ENCODE measurements at places on chromosomes 5 and 9.

GRCh38 chr5:39114155-39114554 is 40.0 kb upstream of the RICTOR start:
- DNase-seq: no peak

- DNase-seq: no peak
Observed at GRCh38 chr9:70262948-70263347, 4.2 kb downstream of the SMC5 start.

- DNase-seq: no peak
Observed at GRCh38 chr9:15843931-15844330, 291.1 kb downstream of the CCDC171 start.

- no peak for DNase-seq
Observed at GRCh38 chr5:142977363-142978051, 207.3 kb downstream of the ARHGAP26 start.

GRCh38 chr9:78857373-78858225 is 560.7 kb downstream of the PSAT1 start:
- DNase-seq: no peak

GRCh38 chr9:83714329-83714728 is 6.6 kb upstream of the UBQLN1 start:
- no peak for DNase-seq

- no peak for DNase-seq
Observed at GRCh38 chr5:77849308-77849900, 73.3 kb upstream of the TBCA start.

GRCh38 chr9:35852876-35853865 is 17.0 kb downstream of the OR13J1 start:
- DNase-seq: peak; percentile 6

- no peak for DNase-seq
Observed at GRCh38 chr5:174082286-174082685, 36.8 kb downstream of the NSG2 start.

DNA sequence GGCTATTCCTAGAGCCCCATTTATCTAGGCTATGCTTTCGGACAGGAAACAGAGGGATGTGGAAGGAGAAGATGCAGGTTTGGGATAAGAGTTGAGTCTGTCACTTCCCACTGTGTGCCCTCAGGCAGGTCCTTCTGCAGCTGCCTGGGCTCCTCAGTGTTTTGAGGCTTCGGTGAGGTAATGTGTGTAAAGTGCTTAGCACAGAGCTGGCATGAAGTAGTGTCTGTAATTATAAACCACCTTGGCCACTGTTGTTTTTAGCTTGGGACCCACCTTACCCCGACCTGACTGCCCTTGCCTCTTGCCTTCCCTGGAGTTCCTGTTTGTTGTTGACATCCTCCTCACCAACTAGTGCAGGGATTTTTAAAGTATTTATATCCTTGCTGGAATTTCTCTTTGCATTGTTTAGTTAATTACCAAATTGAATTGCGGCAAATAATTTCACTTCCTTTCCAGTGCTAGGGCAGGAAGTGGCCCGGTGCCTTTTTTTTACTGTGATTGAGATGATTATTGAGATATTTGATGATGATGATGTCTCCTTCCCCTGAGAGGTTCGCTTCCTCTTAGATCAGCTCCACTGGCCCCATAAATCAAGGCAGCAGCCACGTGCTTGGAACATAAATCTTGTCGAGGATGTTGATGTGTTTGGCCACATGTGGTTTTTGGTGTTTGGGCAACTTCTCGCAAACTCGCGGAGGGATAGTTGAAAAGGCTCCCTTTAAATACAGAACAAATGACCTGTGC is 38.3 kb upstream of the DAB2IP start:
- no peak for DNase-seq

- DNase-seq: no peak
Observed at GRCh38 chr5:149664083-149664482, 66.0 kb upstream of the PPARGC1B start.

- no peak for DNase-seq
Observed at GRCh38 chr5:132788990-132789886, 12.2 kb upstream of the SEPTIN8 start.

GRCh38 chr9:96567203-96567700 is 52.4 kb downstream of the CDC14B start:
- no peak for DNase-seq

- DNase-seq: no peak
Observed at GRCh38 chr5:125704888-125705287, 718.3 kb upstream of the GRAMD2B start.

DNA sequence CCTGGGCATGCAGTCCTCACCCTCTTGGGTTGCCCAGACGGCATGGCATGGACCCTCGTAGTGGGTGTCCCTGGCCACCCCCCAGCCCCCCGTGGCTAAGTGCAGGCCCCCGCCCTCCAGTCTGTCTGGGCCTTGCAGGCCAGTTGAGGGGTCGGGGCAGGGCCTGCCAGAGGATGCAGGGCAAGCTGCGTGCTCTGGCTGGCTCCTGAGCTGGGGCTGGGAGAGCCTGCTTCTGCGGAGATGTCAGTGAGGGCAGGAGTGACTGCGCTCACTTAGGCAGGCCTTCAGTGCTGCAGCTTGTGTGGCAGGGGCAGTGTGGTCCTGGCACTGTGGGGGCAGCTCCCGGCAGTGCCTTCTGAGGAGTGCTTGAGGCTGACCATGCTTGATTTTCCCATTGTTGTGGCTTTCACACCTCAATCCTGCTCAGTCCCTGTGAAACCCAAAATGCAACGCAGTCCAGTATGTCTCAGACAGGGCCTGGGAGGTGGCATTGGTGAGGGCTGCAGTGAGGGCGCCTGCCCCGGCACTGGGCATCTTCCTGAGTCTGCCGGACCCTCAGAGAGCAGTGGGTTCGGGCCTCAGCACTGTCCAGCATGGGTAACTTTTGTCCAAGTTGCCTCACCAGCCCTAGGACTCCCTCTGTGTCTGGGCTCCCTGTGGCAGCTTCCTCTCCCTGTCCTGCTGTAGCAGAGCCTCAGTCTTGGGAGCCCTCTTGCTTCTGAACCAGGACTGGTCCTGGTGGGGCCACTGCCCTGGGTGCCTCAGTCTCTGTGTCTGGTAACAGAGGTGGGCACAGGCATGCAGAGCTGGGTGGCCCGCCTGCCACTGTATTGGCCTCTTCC is 93.0 kb downstream of the PHF2 start:
- peak; percentile 6 for DNase-seq

DNA sequence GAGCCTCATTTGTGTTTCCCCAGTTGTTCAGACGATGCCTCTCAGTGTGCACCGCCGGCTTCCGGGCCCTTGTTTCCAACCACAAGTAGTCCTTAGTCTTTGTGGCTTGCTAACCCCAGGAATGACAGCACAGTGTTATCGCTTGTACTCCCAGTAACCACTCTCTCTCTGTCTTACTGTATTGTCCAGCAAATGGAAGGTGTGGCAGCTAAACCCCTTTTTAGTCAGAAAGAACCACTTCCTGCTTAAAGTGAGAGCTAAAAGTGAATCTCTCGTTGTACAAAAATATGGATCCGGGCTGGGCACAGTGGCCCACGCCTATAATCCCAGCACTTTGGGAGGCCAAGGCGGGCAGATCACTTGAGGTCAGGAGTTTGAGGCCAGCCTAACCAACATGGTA is 61.3 kb downstream of the ENC1 start:
- DNase-seq: no peak

DNA sequence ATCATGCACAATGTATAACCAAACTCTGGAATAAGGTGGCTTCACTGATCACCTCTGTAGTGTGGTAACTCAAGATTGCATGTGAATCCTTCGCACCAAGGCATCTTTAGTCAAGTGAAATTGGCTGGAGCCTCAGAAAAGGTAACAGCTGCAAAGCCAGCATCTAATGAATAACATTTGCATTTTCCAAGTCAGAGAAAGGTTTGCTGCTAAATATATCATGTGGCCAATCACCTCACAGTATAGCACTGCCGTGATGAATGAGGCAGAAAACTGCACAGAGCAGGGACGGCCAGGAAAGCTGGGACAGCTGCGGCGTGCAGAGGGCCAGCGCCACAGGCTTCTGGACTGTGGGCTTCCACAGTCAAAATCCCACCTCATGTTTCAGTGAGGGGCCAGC is 18.5 kb downstream of the MRPS27 start:
- DNase-seq: no peak

DNA sequence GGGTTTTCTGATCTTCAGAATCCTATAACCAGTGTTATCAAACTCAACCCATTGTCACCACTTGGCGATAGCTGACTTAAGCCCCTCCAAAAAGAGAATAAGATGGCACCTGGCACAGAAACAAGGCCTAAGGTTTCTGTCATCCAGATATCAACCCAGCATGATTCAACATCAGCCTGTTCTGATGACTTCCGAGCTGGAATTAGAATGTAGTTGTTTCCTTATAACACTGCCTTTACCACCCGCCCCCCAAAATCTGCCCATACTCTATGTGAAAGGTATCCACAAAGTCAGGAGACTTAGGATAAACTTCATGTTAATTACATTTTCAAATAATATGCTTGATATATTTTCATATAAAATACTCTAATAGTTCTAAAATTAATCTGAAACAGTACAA is 5.2 kb downstream of the KLF9 start:
- DNase-seq: no peak

- DNase-seq: no peak
Observed at GRCh38 chr9:123561046-123561445, 205.0 kb downstream of the CRB2 start.

- no peak for DNase-seq
Observed at GRCh38 chr5:39219437-39219836, at the start of gene FYB1. TSS of gene FYB1 (minus strand) at chr5:39219563. CDS start at chr5:39202960, 16,603 bp downstream.

- no peak for DNase-seq
Observed at GRCh38 chr9:101923451-101923850, 185.0 kb upstream of the GRIN3A start.

GRCh38 chr9:123556464-123557435 is 200.8 kb downstream of the CRB2 start:
- no peak for DNase-seq

- DNase-seq: no peak
Observed at GRCh38 chr9:98502311-98502975, 206.3 kb downstream of the GABBR2 start.

- DNase-seq: no peak
Observed at GRCh38 chr5:107557051-107557658, 113.6 kb downstream of the EFNA5 start.

- DNase-seq: no peak
Observed at GRCh38 chr9:94081435-94081834, 2.8 kb upstream of the PTPDC1 start.

DNA sequence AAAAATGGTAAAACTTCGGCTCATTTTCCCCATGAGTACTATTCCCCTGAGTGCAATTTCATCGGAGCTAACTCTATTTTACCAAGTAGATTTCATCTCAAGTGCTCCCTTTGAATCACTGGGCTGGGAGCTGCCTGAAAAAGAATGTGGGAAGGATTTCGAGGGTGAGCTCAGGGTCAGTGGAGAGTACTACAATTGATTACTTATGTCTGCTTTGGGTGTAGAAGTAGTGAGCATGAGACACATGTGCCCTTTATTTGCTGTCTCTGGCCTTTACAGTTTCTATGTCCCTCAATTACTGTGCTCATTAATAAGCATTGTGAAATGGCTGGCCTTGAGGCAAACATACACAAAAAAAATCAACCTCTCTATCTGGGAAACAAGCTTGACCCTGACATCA is 172.7 kb upstream of the RFX3 start:
- DNase-seq: no peak

DNA sequence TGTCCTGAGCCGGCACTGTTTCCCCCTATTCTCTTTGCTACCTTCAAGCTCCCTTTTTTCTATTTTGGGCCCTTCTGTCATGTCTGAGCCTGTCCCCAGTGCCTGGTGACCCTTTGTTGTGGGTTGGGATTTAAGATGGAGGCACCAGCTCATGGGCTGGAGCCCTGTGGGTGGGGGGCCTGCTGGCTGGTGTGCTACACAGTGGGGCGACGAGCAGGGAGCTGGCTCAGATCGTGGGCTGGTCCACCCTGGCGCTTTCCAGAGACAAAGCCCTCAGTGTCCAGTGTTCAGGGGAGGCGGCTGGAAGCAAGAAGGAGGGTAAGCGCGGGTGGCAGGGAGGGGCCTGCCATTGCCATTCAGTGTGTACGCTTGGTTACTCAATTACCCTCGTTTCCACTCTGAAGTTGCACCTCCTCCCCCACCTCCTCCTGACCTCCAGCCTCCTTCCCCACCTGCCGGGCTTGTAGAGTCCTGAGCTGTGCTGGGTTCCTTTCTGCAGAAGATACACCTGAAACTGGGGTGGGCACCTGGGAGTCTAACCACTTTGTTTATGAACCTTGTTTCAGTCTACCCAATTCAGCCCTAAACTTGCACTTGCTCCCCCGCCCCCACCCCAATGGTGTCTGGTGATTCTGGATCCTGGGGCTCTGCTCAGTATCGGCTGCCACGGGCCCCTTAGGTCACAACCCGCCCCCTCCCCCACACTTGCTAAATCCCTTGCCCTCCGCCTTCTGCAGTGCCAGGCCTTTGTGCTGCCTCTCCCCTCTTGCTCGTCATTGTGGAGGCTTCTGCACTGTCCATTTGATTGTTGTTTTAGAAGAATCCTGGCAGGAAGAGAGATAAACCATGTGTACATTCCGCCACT is 49.9 kb downstream of the MVB12B start:
- DNase-seq: peak; percentile 29

- DNase-seq: no peak
Observed at GRCh38 chr9:123422635-123423310, 66.8 kb downstream of the CRB2 start.

DNA sequence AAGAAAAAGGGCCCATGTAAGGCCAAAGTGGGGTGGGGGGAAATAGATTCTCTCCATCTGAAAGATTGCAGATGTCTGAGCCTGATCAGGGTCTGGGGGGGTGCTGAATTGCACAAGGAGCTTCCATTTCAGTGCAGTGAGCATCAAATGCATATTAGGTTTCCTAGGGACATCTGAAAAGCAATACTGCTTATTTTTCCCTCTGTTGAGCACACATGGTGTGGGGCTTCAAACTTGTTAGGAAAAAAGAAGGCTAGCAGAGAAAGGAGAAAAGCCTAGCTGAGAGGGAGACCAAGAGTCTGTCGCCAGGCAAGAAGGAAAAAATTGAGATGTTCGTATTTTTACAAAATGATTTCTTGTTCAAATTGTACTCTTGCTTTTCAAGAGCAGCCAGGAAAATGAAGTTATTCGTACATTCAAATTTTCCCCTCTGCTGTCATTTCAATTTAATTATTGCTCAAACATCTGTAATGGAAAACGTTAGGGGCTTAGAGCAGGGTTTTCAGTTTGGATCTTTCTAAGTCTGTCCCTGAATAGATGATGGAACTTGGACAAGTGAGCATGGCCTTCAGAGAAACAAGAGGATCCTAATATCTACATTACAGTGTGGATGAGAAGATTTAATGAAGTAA is 191.9 kb upstream of the GAS1 start:
- DNase-seq: no peak

- no peak for DNase-seq
Observed at GRCh38 chr9:8062459-8062858, 262.9 kb upstream of the DMAC1 start.

- DNase-seq: no peak
Observed at GRCh38 chr5:85732185-85732584, 885.6 kb upstream of the COX7C start.

DNA sequence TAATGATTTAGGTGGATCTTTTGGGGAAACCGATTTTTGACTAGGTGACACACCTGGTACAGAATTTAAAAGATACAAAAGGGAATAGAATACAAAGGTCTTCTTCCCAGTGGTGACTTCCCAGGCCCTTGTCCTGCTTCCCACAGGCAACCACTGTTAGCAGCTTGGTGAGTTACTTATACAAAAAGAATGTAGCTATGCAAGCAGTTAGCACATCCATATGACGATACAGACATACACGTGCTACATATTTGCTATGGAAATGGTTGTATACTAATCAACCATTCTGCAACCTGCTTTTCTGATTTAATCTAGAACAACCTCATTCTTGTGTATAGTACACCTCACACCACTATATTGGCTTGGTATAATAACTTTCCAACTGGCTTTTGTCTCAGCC is 51.0 kb downstream of the OTULIN start:
- DNase-seq: no peak

Measured in progenitor cell of endocrine pancreas (in vitro differentiated cells).